Nucleus accumbens (tissue), 56 donors: ENCODE measurements at places on chromosomes 3 and 15.

GRCh38 chr3:8852511-8852910 is 83.1 kb upstream of the OXTR start:
- no peak for DNase-seq

- no peak for DNase-seq
Measured at GRCh38 chr3:151550025-151550618, 89.3 kb upstream of the IGSF10 start.

- DNase-seq, result no peak
Measured at GRCh38 chr15:86001200-86001599, 78.5 kb upstream of the AGBL1 start.

- no peak for DNase-seq
Measured at GRCh38 chr3:27577504-27577903, 93.3 kb upstream of the SLC4A7 start.

GRCh38 chr3:64456674-64457073 is 231.1 kb downstream of the ADAMTS9 start:
- DNase-seq, result no peak

GRCh38 chr3:170725285-170725731 is 139.4 kb upstream of the SLC7A14 start:
- DNase-seq, result no peak

- DNase-seq, result no peak
Measured at GRCh38 chr3:35710554-35710953, 71.2 kb downstream of the ARPP21 start.

GRCh38 chr3:57949785-57950615 is 58.2 kb upstream of the FLNB start:
- DNase-seq, result no peak
